ENCODE measurements at places on chromosomes 5 and 9.

GRCh38 chr5:115387816-115388215 is 91.4 kb upstream of the CCDC112 start:
- DNase-seq: no peak

DNA sequence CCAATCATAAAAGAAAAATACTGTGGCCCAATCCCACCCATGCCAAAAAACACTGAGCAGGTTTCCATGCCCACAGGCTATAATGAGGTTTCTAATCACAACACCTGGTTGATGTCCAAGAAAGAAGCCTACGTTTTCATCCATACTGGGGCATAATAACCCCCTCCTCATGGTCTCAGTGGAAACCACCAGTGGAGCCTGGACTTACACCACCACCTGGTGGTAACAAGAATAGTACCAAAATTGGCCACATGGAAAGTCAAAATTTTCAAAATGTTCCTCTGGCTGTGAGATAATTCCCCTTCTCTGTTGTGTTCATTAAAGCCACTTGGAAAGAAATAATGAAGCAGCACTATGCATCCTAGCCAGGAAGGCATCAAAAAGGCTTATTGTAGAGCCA is 687.3 kb upstream of the ST8SIA4 start:
- no peak for DNase-seq

DNA sequence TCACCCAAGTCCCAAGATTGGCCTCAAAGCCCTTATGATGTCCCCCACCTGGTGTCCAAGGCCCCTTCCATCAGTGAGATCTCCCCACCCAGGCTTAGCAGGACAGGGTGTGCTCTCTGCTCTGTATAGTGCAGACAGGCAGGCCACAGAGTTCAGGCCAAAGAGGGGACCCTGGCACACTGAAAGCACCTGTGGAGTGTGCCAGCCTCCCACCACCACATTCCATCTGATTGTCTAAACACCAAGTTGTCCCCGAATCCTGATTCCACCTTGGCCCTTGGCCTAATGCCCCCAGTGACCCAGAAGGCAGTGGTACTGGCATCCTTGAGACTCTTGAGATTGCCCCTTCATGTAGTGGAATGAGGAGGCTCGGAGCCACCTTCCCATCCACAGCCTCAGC is 5.4 kb downstream of the SPINK4 start:
- no peak for DNase-seq

- no peak for DNase-seq
These were observed 247.2 kb downstream of the FSTL4 start for GRCh38 chr5:133364936-133365707.

- no peak for DNase-seq
These were observed 34.5 kb downstream of the UNC5A start for GRCh38 chr5:176844706-176845391.

DNA sequence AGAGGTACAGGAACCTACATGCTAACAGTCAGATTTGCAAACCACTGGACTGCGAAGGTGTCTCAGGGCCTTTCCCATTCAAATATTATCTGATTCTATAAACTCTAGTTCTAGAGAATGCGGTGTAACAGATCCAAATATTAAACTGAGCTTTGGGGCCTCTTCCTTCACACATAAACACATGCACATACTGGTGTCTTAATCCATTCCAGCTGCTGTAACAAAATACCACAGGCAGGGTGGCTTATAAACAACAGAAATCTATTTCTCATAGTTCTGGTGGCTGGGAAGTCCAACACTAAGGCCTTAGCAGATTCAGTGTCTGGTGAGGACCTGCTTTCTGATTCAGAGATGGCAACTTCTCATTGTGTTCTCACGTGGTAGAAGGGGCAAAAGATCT is 30.2 kb downstream of the RETREG1 start:
- DNase-seq: no peak

- DNase-seq: no peak
These were observed 1829.9 kb downstream of the EFNA5 start for GRCh38 chr5:105840800-105841199.

DNA sequence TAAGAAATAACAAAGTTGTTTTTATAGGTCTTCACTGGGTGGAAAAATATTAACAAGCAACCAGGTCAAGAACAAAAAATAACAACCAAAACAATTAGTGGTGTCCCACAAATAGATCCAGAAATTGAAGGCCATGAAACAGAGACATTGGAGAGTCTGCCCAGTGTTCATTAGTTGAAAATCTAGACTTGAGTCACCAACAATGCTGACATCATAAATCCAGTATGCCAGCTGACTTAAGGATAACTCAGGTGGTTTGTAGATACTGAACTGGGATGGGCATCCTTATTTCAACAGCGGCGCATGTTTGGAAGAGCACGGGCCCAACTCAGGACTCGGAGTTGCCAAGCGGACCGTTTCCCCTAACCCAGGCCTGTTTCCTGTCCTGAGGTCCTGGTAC is 80.7 kb upstream of the TNFAIP8 start:
- DNase-seq: no peak

DNA sequence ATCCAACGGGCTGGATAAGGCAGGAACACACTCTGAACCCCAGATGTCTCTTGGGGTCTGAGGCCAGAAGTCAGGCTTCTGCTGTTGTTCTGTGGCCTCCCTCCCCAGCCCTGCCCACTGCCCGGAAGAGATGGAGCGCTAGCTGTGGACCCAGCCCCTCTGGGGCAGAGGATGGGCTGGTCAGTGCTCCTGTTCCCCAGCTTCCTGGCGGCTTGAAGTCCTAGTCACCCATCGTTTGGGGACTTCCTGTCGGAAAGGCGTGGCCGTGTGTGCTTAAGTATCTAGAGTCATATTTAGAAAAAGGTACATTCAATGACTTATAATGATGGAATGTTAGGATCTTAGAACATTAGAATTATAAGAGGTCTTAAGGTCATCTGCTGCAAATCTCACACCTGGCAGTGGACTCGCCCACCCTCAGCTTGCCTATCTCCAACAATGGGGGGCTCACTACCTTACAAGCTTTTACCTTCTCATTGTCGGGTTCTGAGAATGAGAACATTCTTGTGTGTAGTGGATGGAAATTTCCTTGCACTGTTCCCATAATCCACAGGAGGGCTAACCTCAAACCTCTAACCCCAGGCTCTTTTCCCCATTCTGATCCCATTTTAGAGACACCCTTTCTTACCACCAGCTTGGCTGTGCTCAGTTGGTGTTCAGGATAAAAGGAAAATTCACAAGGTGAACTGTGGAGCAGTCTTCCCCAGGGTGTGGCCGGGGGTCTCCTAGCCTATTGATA is 13.4 kb upstream of the AIF1L start:
- no peak for DNase-seq

GRCh38 chr9:96242811-96243210 is 59.2 kb downstream of the HSD17B3 start:
- no peak for DNase-seq

GRCh38 chr9:23380821-23381220 is 445.2 kb downstream of the ELAVL2 start:
- no peak for DNase-seq

- no peak for DNase-seq
These were observed 5.7 kb upstream of the CTSL start for GRCh38 chr9:87720173-87720572.

GRCh38 chr5:174990909-174991308 is 266.5 kb downstream of the MSX2 start:
- DNase-seq: no peak
